ENCODE measurements at places on chromosomes 4 and X.

GRCh38 chrX:45479196-45479834, 278.6 kb upstream of the DIPK2B start:
- no peak overlapping the region for H3K27ac ChIP-seq
- H3K4me1 ChIP-seq, result no peaks in the 10 kb centered on the region
- H3K4me3 ChIP-seq, result no peak overlapping the region
- no peaks in the 10 kb centered on the region for H3K36me3 ChIP-seq

DNA sequence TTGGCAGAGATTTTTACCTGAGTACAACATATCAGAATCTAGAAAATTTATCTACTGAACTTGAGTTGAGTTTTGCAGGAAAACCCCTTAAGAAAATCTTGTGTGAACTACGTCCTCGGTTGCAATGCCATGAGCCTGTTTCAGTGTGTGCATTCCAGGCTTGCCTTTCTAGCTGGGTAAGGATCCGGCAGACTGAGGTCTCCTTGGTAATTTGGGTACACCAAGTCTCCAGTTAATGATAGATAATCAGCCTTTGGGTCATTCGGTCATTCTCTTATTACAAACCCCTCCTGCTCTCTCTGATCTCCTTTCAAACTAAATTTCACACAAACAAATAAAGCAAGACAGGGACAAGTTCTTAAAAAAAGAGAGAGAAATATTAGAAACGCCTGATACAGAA, 5.9 kb upstream of the HAND2 start:
- H3K27ac ChIP-seq, result no peak overlapping the region
- H3K36me3 ChIP-seq, result no peaks in the 10 kb centered on the region
- H3K4me1 ChIP-seq, result peaks cover 16% of the 10 kb centered on the region
- no peak overlapping the region for H3K4me3 ChIP-seq
- DNase-seq, result no peak

GRCh38 chrX:100316987-100317386, 93.1 kb downstream of the PCDH19 start:
- no peak for DNase-seq
- H3K4me3 ChIP-seq, result no peak overlapping the region
- no peaks in the 10 kb centered on the region for H3K36me3 ChIP-seq

- DNase-seq, result no peak
- no peak within 1 kb of the TSS for H3K27ac ChIP-seq
- H3K4me1 ChIP-seq, result peaks cover 22% of the 10 kb centered on the region
- no peaks in the 10 kb centered on the region for H3K36me3 ChIP-seq
- H3K27me3 ChIP-seq, result peaks cover 26% of the 10 kb centered on the region
- H3K4me3 ChIP-seq, result peak within 1 kb of the TSS; percentile 7
Measured at GRCh38 chr4:154743683-154744340, at the start of gene LRAT. Gene LRAT (plus strand): TSS chr4:154744000. CDS start chr4:154744327, 327 bp downstream.

DNA sequence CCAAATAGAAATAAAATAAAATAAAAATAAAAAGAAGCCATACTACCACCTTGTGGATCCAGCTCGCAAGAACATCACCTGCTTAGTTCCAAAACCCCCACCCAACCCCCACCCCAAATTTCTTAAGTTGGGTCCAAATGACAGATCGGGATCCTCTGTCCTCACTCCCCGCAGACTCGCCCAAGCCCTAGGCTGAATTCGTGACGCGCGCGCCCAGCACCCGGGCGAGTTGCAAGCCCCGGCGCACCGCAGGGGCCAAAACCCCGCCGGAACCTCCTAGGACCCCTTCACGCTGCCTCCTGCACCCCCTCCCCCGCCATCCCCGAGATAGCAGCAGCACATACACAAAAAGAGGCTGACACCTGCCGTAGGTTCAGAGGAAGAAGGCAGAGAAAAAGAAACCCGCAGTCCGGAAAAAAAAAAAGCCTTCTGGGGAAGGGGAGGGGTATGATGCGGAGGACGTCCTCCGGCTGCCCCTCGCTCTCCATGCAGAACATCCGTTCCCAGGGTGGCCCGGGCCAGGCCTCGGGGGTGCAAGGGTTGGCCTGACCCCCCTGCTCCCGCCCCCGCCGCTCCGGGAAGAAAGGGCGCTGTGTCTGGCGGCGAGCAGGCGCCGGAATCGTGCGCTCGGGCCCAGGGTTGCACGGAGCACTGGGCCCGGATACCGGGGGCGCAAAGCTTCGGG, 2.6 kb downstream of the NLGN4X start:
- H3K27me3 ChIP-seq, result peaks cover 3% of the 10 kb centered on the region
- H3K27ac ChIP-seq, result no peak overlapping the region
- H3K4me1 ChIP-seq, result no peaks in the 10 kb centered on the region
- H3K4me3 ChIP-seq, result no peak overlapping the region

- H3K36me3 ChIP-seq, result no peaks in the 10 kb centered on the region
- no peak for DNase-seq
- H3K27me3 ChIP-seq, result no peaks in the 10 kb centered on the region
- no peak overlapping the region for H3K4me3 ChIP-seq
Measured at GRCh38 chrX:17409566-17410290, 34.7 kb downstream of the NHS start.

DNA sequence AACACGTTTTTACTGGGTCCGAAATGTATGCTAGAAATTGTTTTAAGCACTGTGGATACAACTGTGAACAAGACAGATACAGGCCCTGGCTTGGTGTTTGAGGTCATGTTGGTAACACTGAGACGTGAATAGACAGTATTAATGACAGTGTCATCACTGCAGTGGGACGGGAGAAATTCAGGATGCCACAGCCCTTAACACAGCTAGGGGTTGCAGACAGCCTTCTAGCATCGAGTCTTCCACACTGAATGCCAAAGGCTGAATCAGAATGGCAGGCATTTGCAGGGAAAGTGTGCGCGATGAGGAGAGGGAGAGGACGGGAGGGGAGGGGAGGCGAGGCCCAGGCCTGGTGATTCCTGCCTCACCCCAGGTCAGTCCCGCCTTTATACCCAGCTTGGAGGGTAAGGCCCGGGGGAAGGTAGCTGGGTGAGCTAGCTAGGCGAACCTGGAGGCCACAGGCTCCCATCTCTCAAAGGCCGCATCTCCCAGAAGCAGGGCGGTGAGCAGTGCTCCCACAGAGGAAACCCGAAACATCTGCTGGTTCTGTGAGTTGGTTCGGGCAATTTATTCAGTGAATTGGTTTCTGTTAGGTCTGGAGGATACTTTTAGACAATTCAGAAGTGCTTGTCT, 44.1 kb upstream of the CLDN24 start:
- H3K36me3 ChIP-seq, result no peaks in the 10 kb centered on the region
- no peak for DNase-seq
- no peak overlapping the region for H3K27ac ChIP-seq
- H3K4me3 ChIP-seq, result no peak overlapping the region
- no peaks in the 10 kb centered on the region for H3K4me1 ChIP-seq

DNA sequence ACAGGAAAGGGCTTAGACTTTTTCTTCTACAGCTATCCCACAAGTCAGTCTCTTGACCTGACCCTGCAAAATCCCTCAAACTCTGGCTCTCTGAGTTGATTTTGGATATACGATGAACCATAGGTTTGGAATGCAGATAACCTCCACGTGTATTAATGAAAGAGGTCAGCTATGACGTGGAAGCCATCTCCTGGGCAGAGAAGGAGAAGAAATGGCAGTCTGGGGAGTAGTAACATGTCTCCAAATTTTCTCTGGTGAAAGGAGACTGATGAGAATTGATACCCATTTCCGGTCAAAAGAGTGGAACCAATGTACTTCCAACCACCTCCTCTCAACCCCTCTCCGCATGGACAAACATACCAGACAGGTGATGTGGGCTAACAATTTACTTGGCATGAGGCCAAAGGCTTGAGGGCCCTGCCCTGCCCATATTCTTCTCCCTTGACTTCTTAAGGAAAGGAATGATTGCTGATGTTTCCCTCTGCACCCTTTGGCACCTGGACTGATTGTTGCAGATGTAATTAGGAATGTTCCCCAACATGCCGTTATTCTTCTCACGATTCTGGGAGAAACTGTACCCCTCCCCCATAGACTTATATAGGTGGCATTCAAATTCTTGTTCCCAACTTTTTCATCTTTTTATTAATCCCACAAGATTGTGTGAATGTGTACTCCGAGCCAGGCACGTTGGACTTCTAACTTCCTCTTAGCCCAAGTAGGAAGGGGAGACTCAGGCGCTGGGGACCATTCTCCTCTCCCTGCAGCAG, 580 bp upstream of the PLS3 start:
- no peak overlapping the region for H3K27ac ChIP-seq
- no peak for DNase-seq
- H3K27me3 ChIP-seq, result peaks cover 10% of the 10 kb centered on the region
- H3K4me1 ChIP-seq, result peaks cover 14% of the 10 kb centered on the region
- H3K4me3 ChIP-seq, result no peak overlapping the region

GRCh38 chr4:6404611-6405396, 67.6 kb downstream of the PPP2R2C start:
- H3K36me3 ChIP-seq, result no peaks in the 10 kb centered on the region
- no peak overlapping the region for H3K4me3 ChIP-seq
- DNase-seq, result no peak

DNA sequence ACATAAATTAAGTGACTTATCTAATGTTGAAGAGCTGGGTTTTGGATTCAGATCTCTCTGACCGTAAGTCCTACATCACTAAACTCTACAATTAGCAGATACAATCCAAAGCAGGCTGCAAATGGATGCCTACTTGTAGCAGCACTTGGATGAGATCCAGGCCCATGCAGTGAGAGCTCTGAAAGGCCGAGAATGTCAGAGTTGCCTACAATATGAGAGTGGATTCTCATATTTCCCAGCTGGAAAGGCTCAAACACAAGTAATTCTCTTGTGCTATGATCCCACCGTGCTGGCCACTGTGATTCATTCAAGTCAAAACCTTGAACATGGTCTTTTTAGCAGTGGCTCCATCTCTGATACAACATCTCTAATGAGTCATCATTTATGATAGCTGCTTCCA, 125.4 kb upstream of the CHRDL1 start:
- no peaks in the 10 kb centered on the region for H3K4me1 ChIP-seq
- no peaks in the 10 kb centered on the region for H3K27me3 ChIP-seq
- no peaks in the 10 kb centered on the region for H3K36me3 ChIP-seq
- H3K27ac ChIP-seq, result no peak overlapping the region
- H3K4me3 ChIP-seq, result no peak overlapping the region

- no peak overlapping the region for H3K4me3 ChIP-seq
- H3K27me3 ChIP-seq, result no peaks in the 10 kb centered on the region
- no peaks in the 10 kb centered on the region for H3K36me3 ChIP-seq
- H3K4me1 ChIP-seq, result no peaks in the 10 kb centered on the region
Measured at GRCh38 chr4:124640022-124640730, 72.4 kb downstream of the ANKRD50 start.

DNA sequence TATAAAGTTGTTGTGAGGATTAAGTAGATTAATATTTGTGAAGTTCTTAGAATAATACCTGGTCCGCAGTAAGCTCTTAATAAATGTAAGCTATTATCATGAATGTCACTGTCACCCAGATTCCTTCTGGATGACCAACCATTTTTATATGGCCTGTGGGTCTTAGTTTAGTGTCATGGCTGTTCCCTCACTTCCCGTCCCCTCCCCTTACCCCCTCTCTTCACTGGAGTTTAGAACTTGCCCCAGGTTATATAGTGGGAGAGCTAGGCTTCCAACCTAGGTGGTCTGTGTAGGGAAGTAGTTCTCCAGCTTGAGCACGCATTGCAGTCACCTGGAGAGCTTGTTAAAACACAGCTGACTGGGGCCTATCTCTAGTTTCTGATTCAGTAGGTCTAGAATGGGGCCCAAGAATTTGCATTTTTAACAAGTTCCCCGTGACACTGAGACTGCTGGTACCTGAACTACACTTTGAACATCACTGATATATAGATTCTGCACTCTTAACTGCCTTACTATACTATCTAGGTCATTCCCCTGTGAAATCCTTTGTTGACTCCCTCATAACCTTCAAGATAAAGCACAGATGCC, 66.9 kb upstream of the PLAC1 start:
- no peak for DNase-seq
- no peak overlapping the region for H3K27ac ChIP-seq
- no peaks in the 10 kb centered on the region for H3K27me3 ChIP-seq
- no peak overlapping the region for H3K4me3 ChIP-seq
- H3K36me3 ChIP-seq, result no peaks in the 10 kb centered on the region
- no peaks in the 10 kb centered on the region for H3K4me1 ChIP-seq

DNA sequence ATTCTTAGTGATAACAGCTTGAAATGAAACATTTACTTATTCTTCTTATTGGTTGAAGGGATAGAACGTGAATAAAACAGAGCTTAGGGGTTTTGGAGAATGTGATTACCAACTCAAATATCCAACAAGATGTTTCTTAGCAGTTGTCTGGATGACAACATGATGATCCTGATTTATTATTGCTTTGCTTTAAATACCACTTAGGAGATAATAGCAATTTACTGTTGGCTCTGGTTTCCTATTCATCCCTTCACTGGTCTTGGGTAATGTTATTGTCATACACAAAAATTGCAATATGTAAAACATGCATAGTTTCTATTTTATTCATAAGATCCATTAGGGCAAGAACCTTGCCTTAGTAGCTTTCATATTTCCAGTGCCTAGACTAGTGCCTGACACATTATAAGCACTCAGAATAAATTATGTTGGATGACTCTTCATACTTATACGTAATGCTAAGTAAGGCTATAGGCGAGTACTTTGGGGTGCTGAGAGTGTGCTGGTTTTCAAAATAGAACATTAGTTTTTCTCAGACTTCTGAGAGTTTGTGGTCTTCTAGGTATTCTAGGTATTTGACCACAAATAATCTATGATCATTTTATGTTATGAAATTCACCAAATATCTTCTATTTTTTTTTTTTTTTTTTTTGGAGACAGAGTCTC, 58.6 kb upstream of the PGRMC2 start:
- no peaks in the 10 kb centered on the region for H3K4me1 ChIP-seq
- DNase-seq, result no peak
- H3K27me3 ChIP-seq, result no peaks in the 10 kb centered on the region
- H3K36me3 ChIP-seq, result no peaks in the 10 kb centered on the region
- H3K4me3 ChIP-seq, result no peak overlapping the region

- no peak for DNase-seq
- H3K4me3 ChIP-seq, result no peak overlapping the region
- H3K27me3 ChIP-seq, result no peaks in the 10 kb centered on the region
- no peak overlapping the region for H3K27ac ChIP-seq
- peaks cover 28% of the 10 kb centered on the region for H3K36me3 ChIP-seq
Measured at GRCh38 chr4:145772347-145772746, 92.4 kb downstream of the C4orf51 start.

DNA sequence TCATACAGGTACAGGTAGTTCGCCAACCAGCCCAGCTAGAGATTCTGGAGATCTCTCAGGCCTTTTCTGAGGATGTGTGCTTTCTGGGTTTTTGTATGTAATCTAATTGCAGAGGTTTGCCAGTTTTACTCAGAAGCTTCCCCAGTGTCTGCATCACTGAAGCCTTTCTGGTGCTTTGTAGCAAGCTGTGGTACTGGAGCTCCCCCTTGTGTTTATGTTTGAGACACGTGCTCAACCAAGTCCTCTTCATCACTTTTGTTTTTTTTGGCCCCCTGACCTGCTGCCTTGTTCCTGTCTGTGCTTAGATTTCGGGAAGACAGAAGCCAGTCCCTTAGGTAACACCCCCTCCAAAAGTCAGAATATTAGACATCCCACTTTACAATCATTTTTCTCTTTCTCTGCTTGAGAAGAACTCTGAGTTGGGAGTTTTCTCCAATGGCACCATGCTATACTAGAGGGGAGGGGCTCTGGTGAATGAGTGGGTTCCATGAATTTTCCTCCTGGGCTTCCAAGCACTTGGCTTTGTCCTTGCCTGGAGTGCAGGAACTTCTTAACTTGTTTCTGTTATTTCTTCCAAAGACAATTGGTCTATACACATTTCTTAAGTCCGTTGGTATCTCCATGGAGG, 128.4 kb upstream of the TBC1D9 start:
- H3K27me3 ChIP-seq, result no peaks in the 10 kb centered on the region
- H3K36me3 ChIP-seq, result no peaks in the 10 kb centered on the region
- no peak overlapping the region for H3K4me3 ChIP-seq
- DNase-seq, result peak; percentile 38
